ENCODE measurements at places on chromosomes 4 and X.

GRCh38 chrX:139483699-139484098 is 46.8 kb upstream of the F9 start:
- DNase-seq = no peak

DNA sequence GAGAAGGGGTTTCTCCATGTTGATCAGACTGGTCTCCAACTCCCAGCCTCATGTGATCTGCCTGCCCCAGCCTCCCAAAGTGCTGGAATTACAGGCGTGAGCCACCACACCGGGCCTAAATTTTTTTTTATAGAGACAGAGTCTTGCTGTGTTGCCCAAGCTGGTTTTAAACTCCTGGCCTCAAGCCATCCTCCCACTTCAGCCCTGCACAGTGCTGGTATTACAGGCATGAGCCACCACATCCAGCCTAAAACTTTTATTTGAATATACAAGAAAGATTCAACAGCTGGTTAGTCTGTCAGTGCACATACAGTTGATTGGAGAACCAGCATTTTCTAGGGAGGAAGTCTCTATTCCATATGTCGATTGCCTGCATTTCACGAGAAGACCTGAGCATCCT is 91.2 kb downstream of the LRP2BP start:
- DNase-seq = no peak

GRCh38 chr4:186024637-186025407 is 44.1 kb upstream of the TLR3 start:
- DNase-seq = no peak

DNA sequence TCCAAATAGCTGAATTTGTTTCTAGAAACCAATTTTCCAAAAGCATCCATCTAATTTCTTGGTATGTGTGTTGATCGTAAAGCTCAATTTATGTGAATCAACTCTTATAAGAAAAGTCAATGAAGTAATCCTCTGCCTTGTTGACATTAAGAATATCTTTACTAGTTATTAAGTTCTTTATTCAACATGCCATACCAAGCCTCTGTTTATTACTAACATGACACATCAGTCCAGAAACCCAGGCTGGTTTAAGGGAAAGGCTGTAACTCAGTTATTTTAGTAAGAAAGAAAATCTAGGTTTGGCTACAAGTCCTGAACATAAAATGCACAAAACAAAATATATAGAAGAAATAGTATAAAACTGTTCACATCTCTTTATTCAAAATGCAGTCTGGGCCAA is 48.0 kb downstream of the KLHL34 start:
- DNase-seq = no peak

GRCh38 chr4:137934046-137934445 is 308.1 kb downstream of the SLC7A11 start:
- no peak for DNase-seq

- no peak for DNase-seq
Measured at GRCh38 chr4:38161208-38162113, 201.3 kb downstream of the PTTG2 start.

- no peak for DNase-seq
Measured at GRCh38 chr4:101288365-101289145, 58.8 kb downstream of the PPP3CA start.
